ENCODE measurements at places on chromosomes 6 and 20.

- DNase-seq, result no peak
- H3K4me3 ChIP-seq, result no peak overlapping the region
- no peaks in the 10 kb centered on the region for H3K4me1 ChIP-seq
- H3K27me3 ChIP-seq, result no peaks in the 10 kb centered on the region
- H3K36me3 ChIP-seq, result no peaks in the 10 kb centered on the region
Observed at GRCh38 chr6:41966961-41967311, 25.3 kb upstream of the CCND3 start.

- no peak overlapping the region for H3K27ac ChIP-seq
- no peaks in the 10 kb centered on the region for H3K4me1 ChIP-seq
- no peak overlapping the region for H3K4me3 ChIP-seq
Observed at GRCh38 chr6:148464319-148465010, 121.8 kb downstream of the SASH1 start.

GRCh38 chr6:144339859-144340452, 54.8 kb downstream of the UTRN start:
- no peak for DNase-seq
- H3K36me3 ChIP-seq, result no peaks in the 10 kb centered on the region
- H3K27ac ChIP-seq, result no peak overlapping the region
- no peak overlapping the region for H3K4me3 ChIP-seq

DNA sequence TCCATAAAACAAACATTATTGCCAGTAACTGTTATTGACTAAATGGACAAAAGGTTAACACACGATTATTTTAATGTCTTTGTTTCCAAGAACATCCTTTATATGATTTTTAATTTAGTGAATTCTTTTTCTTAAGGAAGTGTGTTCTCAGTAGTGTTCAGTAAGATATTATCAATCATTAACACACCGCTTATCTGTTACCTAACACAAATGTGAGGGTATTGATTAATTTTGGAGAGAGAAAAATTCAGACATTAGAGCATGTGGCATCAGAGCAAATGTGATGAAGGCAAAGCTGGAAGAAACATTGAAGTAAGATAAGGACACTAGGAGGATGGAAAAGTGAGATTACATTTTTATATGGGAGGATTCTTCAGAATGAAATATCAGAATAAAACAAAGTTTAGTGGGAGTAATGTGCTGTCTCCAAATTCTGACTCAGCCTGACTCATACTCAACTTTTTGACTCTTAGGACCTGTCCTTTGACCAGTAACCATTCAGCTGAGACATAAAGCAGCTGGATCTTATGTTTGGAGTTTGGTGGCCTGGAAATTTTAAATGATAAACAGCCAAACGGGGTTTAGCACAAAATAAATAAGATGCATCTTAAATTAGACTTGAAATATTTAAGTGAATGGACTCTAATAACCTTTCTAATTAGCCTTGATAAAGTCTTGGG, 348.6 kb downstream of the CD109 start:
- no peak for DNase-seq
- H3K4me3 ChIP-seq, result no peak overlapping the region
- no peaks in the 10 kb centered on the region for H3K36me3 ChIP-seq
- H3K4me1 ChIP-seq, result no peaks in the 10 kb centered on the region
- H3K27me3 ChIP-seq, result no peaks in the 10 kb centered on the region

- DNase-seq, result no peak
- H3K4me1 ChIP-seq, result peaks cover 8% of the 10 kb centered on the region
- H3K36me3 ChIP-seq, result no peaks in the 10 kb centered on the region
- no peaks in the 10 kb centered on the region for H3K27me3 ChIP-seq
- H3K4me3 ChIP-seq, result no peak overlapping the region
Observed at GRCh38 chr20:47335251-47336128, 21.0 kb downstream of the ZMYND8 start.

GRCh38 chr20:16418616-16419015, 154.6 kb downstream of the KIF16B start:
- H3K36me3 ChIP-seq, result peaks cover 2% of the 10 kb centered on the region
- no peak overlapping the region for H3K4me3 ChIP-seq
- H3K4me1 ChIP-seq, result no peaks in the 10 kb centered on the region
- no peaks in the 10 kb centered on the region for H3K27me3 ChIP-seq
- no peak overlapping the region for H3K27ac ChIP-seq
- no peak for DNase-seq

- no peaks in the 10 kb centered on the region for H3K36me3 ChIP-seq
- no peaks in the 10 kb centered on the region for H3K4me1 ChIP-seq
- H3K27ac ChIP-seq, result no peak overlapping the region
- no peak for DNase-seq
Observed at GRCh38 chr20:50659975-50660670, 31.2 kb downstream of the RIPOR3 start.

DNA sequence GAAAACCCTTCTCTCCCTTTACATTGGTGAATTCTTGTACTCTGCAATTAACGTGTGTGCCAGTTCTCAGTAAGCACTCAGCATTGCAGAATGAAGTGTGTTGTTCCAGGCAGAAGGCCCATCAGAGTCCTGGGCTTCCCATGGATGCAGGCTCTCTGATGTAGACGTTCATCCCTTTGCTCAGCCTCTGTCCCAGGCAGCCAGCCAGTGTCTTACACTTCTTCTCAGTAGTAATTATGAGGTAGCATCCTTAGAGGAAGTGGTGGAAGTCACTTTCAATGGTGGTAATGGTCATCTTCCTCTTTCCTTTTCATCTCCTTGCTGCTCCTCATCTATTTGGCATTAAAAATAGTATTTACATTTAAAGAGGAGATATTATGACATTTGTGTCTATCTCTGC, 66.7 kb upstream of the FYN start:
- DNase-seq, result no peak
- H3K4me3 ChIP-seq, result no peak overlapping the region
- no peaks in the 10 kb centered on the region for H3K36me3 ChIP-seq

GRCh38 chr6:11262242-11262641, 29.8 kb upstream of the NEDD9 start:
- DNase-seq, result no peak
- no peaks in the 10 kb centered on the region for H3K36me3 ChIP-seq
- H3K27me3 ChIP-seq, result no peaks in the 10 kb centered on the region
- peak overlapping the region; percentile 90 for H3K27ac ChIP-seq
- no peaks in the 10 kb centered on the region for H3K4me1 ChIP-seq

GRCh38 chr6:56356426-56356825, 109.0 kb upstream of the COL21A1 start:
- no peaks in the 10 kb centered on the region for H3K36me3 ChIP-seq
- H3K4me3 ChIP-seq, result no peak overlapping the region
- H3K4me1 ChIP-seq, result no peaks in the 10 kb centered on the region
- no peak overlapping the region for H3K27ac ChIP-seq

DNA sequence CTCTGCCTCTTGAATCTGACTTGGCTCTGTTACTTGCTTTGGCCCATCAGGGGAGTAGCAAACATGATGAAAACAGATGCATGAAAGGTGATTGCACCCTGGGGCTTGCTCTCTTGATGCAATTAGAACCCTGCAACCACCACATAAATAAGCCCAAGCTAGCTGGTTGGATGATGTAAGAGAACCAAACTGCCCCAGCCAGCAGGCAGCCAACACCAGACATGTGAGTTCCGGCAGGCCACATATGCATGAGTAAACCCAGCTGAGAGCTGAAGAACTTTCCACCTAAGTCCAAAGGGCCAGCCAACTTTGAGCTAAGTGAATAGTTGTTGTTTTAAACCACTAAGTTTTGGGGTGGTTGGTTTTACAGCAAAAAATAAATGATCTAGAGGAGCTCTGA, 268.4 kb downstream of the FARS2 start:
- H3K36me3 ChIP-seq, result no peaks in the 10 kb centered on the region
- no peak overlapping the region for H3K27ac ChIP-seq
- no peaks in the 10 kb centered on the region for H3K27me3 ChIP-seq
- H3K4me3 ChIP-seq, result no peak overlapping the region
